ENCODE measurements at places on chromosomes 1 and 21.

- no peak for ATAC-seq
Measured at GRCh38 chr1:153348511-153349362, at the start of gene PGLYRP4. PGLYRP4 (minus strand) TSS chr1:153348841; CDS start chr1:153347932, 909 bp downstream.

DNA sequence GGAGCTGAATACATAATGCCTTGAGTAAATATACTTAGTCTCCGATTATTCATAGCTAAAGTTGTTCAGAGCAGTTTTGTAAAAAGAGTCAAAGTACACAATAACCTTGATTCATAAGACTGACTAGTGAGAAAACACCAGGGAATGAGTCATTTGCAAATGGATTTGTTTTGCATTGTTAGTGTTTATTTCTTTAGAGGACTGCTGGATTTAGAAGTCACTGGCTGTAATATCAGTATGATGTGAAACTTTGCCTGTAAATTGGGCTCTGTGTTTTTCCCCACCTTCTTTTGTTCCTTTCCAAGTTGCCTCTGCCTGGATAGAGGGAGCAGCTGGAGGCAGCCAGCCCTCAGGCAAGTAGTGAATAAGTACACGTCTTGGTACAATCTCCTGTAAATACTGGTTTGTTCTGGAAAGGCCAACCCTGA is 474.7 kb downstream of the NUF2 start:
- ATAC-seq = no peak

- ATAC-seq = no peak
Measured at GRCh38 chr21:38775733-38776132, 30.0 kb upstream of the ETS2 start.

DNA sequence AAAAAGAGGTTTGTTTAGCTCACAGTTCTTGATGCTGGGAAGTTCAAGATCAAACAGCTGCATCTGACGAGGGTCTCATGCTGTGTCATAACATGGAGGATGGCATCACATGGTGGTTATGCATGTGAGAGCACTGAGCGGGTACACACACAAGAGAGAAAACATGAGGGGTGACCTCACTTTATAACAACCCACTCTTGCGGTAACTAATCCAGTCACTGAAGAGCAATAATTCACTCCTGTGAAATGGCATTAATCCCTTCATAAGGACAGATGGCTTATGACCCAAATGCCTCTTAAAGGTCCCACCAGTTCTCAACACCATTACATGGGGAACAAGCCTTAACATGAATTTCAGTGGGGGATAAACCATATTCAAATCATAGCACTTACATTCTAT is 23.2 kb upstream of the CHIT1 start:
- no peak for ATAC-seq

DNA sequence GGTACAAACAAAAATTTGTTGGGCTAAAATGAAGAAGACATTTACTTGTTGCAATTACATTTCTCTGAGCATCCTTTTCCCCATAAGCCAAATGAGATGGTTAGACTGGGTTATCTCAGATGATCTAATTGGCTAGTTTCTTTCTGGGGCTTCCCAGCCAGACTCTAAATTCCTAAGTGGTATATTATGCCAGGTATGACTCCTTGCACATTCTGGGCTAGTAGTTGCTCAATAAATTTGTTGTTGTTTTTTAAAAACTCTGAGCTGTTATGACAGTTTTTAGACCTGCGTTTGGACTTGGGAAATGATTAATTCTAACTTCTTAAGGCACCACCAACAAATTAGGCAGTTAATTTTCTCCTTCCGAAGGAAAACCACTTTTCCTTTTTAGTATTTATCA is 66.1 kb downstream of the UCK2 start:
- no peak for ATAC-seq
